DMS79 (cell line): ENCODE measurements at places on chromosomes 11 and 22.

GRCh38 chr22:17853073-17853472 lies 78.8 kb upstream of the BID start:
- DNase-seq, result no peak

DNA sequence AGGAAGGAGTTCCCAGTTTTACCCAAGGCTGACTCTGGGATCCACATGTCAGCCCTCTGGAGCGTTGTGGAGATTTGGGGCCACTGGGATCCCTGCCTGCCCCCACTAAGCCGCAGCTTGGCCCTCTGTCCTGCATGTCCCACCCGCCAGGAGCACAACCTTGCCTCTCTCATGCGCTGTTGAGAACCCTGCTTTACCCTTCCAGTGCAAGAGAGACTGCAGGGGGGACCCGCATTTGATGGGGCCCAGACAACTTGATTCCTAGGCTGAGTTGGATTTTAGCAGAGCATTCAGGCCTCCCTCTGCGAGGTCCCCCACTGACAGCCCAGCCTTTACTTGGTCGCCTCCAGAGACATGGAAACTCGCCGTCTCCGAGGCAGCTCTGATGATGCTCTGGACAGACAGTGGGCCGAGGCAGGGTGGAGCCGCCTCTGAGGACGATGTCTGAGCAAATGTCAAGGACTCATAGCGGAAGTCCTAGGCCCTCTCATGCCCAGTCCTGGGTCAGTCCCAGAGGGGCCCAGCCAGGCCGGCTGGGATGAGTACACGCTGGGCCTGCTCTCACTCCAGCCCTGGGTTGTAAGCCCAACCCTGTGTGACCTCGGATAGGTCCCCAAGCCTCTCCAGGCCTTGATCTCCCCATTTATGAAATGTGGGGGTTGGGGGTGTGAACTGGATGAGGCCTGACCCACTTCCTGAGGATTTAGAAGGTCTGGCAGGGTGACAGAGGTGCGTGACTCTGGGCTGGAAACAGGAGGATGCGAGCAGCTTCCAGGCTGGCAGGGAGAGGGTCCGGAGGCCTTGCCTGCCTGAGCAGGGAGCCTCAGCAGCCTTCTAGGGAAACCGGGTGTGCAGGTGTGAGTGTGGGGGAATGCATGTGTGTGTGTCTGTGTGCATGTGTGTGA lies 630 bp downstream of the CD5 start:
- DNase-seq, result no peak

DNA sequence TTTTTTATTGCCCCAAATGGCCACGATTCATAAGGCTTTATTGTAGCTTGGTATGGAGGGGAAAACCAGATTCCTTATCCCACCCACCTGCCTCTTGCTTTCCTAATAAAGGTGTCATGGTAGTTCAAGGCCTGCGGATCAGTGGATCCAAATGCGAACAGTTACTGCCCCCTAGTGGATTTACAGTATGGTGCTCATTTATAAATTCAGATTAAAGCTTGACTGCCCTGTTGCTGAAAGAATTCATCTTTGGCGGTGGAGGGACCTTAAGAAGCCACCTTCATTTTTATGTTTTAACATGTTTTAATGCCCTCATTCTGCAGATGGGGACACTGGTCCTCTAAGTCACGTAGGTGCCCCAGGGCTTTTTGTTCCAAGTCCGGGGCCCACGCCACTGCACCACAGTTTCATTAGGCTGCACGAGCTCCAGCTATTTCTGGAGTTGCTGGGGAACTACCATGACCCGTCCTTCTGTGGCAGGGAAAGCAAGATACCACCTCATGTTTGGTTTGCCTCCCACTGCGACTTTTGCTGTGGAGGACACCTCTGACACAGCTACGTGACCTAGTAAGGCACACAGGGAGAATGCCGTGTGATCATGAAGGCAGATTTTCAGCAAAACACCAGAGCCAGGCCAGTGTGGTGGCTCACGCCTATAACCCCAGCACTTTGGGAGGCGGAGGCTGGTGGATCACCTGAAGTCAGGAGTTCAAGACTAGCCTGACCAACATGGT lies 15.6 kb upstream of the INCENP start:
- peak; percentile 27 for DNase-seq

DNA sequence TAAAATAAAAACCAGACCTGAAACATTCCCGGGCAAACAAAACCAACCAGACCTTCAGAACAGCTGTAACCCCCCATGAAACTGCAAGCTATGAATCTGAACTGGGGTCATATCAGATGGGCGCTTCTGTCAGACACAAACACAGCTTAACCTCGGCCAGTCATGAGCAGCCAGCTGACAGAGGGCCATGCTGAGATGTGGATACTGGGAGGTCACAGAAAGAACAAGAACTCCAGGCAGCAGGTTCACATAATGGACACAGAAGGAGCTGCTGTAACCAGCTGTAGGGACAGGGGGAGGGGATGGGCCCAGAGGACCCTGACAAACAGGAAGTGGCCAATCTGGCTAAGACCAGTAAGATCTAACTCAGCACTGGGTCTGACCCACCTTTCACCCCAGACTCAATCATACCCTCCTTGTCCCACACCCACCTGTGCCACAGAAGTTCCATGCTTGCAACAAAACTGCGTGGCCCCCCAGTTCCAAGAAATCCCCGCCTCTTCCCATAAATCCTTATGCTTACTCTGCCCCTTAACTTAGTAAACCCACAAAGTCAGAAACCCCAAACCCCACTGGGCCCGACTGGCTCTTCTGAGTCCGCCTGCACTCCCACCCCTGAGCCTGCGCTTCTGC lies 4.0 kb downstream of the APOL4 start:
- no peak for DNase-seq

DNA sequence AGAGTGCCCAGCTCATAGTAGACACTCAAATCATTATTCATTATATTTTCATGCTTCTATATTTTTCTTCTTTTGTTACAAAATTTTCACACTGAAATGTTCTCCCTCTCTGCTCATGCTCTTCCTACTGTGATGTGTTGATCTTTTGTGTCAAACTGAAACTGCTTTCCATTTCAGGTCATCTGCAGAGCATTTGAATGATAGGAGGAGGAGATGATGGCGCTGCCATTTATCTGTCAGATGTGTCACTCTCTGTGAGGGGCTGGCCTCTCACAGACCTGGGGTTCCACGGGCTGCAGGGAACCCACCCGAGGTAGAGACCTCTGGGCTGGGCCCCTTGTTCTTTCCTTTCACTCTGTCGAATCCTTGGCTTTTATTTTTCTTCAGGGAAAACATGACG lies 41.1 kb downstream of the OR10A6 start:
- no peak for DNase-seq

GRCh38 chr11:11332141-11332710 lies 20.8 kb downstream of the CSNK2A3 start:
- DNase-seq, result no peak

DNA sequence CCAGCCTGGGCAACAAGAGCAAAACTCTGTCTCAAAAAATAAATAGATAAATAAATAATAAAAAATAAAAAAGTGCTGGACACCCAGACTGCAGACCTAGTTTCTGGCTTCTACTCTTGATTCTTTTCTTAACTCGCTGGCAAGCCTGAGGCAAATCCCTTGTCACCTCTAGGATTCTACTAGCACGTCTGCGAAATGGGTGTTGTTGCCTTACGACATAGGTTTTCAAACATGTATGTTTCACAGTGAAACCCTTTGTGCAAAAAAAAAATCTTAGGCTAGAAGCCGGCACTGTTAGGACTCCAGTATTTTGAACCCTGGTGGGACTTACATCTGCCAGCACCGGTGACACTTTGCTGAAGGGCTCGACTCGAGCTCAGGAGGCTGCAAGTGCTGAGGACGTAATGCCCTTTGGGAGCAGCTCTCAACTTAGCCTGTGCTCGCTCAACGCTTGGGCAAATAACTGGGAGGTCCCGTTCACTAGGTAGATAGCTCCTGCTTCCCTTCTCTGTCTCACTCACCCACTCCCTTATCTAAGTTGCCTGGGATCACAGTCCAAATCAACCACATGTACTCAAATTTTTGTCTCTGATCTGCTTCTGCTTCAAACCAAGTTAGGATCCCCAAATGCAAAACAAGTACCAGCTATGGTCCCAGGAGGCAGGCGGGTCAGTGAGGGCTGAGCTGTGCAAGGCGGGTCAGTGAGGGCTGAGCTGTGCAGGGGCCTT lies 34.7 kb upstream of the MYH9 start:
- DNase-seq, result no peak

DNA sequence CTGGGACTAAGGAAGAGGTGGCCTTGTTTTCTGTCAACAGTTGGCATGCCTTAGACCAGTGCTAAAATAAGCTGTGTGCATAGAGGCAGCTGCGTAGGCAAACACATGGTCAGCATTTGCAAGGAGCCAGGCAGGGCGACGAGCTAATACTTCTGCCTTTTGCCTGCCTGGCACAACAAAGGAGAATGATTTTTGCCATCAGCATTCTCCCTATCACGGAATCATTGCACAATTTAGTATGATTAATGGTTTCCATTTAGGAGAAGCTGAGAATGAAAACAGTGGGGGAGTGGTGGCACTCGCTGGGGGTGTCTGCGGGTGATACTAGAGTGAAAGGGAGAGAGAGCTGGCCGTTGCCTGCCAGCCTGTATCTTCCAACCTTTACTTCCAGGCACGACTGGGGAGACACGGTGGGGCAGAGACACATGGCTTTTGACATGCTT lies 336.0 kb downstream of the CADM1 start:
- no peak for DNase-seq

GRCh38 chr11:17840101-17840548 lies 105.5 kb downstream of the KCNC1 start:
- no peak for DNase-seq

- no peak for DNase-seq
Measured at GRCh38 chr11:11251394-11251970, 101.6 kb downstream of the CSNK2A3 start.

DNA sequence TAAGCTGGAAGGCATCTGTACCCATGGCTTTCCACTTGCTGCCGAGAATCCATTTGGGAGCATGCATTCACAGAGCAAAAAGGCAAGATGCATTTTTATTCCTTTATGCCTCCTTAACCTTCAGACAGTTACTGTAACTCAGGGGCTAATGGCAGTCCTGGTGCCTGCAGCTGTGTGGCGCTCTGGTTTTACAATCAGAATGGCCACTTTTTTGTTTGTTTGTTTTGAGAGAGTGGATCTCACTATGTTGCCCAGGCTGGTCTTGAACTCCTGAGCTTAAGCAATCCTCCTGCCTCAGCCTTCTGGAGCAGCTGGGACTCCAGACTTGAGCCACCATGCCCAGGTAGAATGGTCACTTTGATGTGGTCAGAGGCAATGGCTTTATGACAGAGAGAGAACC lies 101.8 kb downstream of the NAV2 start:
- DNase-seq, result no peak

DNA sequence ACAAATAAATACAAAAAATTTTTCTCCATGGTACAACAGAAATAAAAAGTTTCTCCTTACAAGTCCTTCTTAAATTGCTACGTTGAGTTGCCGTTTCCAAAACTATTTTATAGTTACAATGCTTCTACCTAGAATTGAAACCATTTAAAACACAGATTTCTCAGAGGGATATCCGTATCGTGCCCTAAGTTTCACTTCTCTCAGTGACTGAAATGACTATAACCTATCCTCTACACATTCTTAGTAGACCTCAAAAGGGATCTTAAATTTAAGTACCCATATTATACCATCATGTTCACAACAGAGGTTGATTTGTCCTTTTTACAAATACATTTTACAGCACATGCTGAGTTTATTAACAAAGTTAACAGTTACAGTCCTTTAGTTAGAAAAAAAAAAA lies 44.1 kb downstream of the USP28 start:
- no peak for DNase-seq

DNA sequence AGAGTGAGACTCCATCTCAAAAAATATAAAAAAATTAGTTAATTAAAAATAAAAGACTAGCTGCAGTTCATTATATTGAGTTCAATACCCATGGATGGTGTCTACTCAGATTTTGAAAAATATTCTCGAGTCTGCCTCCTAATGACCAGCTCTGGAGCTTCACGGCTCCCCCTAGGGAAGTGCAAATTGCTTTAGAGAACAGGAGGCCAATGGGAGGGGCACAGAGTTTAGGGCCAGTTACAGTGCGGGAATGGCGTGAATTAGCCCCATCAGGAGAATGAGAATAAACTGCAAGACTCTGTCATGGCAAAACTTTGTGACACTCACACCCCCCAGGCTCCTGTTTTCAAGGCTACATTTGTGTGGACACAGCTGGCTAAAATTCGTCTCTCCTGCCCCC lies 4.6 kb downstream of the FGF4 start:
- no peak for DNase-seq

GRCh38 chr11:111602865-111603610 lies 789 bp downstream of the SIK2 start:
- DNase-seq, result peak; percentile 30

- no peak for DNase-seq
Measured at GRCh38 chr11:72081184-72081644, 564 bp downstream of the LRRC51 start.

DNA sequence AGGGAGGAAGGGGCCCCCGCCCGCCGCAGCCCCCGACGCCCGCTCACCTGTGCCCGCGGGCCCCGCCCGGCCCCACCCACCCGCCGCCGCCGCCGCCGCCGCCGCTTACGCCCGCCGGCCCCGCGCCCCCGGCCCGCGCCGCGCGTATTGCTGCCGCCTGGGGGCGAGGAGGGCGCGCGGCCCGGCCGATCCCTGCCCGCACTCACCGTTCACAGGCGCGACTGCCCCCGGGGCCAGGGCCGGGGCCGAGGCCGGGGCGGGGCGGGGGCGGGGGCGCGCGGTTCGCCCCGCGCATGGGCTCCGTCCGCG lies 212 bp downstream of the HRAS start:
- DNase-seq, result no peak

- no peak for DNase-seq
Measured at GRCh38 chr22:43260331-43261231, 73.6 kb upstream of the TTLL12 start.

- DNase-seq, result no peak
Measured at GRCh38 chr11:102238391-102238821, 78.9 kb upstream of the BIRC3 start.

GRCh38 chr22:23239429-23239828 lies 59.1 kb downstream of the BCR start:
- DNase-seq, result no peak

- DNase-seq, result no peak
Measured at GRCh38 chr11:15145615-15146014, 30.9 kb downstream of the INSC start.

- DNase-seq, result no peak
Measured at GRCh38 chr11:12691473-12691872, 17.3 kb downstream of the TEAD1 start.

DNA sequence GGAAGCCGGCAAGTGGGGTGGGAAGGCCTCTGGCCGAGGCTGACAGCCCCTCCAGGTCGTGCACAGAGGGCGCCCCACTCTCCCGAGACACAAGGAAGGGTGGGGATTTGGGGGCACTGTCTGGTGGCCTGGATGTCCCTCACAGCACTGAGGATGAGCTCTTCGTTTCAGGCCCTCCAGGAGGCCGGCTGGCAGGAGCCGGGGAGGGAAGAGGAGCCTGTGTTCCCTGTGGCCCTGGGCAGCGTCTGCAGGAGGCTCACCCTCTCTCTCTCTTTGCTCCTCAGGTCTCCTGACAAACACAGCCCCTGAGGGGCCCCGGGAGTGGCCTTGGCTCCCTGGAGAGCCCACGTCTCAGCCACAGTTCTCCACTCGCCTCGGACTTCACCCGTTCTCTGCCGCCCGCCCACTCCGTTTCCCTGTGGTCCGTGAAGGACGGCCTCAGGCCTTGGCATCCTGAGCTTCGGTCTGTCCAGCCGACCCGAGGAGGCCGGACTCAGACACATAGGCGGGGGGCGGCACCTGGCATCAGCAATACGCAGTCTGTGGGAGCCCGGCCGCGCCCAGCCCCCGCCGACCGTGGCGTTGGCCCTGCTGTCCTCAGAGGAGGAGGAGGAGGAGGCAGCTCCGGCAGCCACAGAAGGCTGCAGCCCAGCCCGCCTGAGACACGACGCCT lies 1078.0 kb downstream of the BRD1 start:
- DNase-seq, result no peak

- DNase-seq, result no peak
Measured at GRCh38 chr11:44804449-44805437, 78.0 kb downstream of the TSPAN18 start.
